T-helper 1 cell (primary cell): ENCODE measurements at places on chromosomes 11 and 22.

DNA sequence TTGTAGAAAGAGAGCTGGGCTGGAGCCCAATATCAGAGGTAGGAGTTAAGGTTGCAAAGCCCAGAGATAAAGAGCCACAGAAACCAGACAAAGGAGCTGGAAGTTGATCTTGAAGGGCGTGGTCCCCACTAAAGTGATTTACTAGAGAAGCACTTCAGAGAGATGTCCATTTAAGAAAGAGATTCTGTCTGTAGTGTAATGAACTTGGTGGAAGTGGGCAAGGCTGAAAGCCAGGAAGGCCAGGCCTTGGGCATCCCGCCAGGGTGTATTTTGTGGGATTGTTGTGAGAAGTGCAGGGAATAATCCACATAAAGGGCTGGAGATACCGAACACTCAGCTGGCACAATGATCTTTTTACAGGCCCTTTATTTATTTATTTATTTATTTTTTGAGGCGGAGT lies 1398.8 kb downstream of the TBC1D22A start:
- DNase-seq: no peak

GRCh38 chr11:68022531-68022930 lies 8.0 kb upstream of the NDUFS8 start:
- DNase-seq: no peak

GRCh38 chr11:8081591-8082250 lies 710 bp downstream of the TUB start:
- no peak for DNase-seq

- no peak for DNase-seq
These were observed 66.7 kb downstream of the SYN3 start for GRCh38 chr22:32991353-32992101.

DNA sequence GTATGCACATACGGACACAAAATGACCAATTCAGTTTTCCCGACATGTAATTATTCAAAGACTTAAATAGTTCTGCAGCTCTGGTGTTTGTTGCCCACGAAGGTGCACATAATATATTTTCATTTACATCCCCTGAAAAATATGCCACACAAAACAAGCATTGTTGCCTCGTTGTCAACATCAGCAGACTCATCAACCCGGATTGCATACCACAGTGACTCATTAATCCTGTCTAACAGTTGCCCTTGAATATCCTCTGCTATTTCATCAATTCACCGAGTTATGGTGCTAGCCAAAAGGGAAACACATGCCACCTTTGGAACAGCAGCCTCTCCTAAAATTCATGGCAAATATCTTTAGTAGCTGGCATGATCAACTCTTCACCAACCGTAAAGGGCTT lies 582.2 kb downstream of the LRRC4C start:
- DNase-seq: no peak

DNA sequence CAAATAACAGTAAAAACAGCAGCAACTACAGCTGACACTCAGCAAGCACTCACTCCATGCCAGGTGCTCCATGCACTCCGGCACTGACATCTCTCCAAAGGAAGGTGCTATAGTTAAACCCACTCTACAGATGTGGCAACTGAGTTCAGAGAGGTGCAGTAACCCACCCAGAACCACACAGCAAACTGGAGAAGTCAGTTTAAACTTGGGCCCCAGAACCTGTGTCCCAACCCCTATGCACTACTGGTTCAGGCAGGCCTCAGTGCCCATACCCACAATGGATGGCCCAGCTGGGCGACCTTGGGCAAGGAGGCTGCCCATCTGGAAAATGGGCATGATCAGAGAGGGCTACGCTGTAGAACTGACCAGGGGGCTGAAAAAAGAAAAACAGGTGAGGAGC lies 26.4 kb upstream of the TCF20 start:
- DNase-seq: no peak

DNA sequence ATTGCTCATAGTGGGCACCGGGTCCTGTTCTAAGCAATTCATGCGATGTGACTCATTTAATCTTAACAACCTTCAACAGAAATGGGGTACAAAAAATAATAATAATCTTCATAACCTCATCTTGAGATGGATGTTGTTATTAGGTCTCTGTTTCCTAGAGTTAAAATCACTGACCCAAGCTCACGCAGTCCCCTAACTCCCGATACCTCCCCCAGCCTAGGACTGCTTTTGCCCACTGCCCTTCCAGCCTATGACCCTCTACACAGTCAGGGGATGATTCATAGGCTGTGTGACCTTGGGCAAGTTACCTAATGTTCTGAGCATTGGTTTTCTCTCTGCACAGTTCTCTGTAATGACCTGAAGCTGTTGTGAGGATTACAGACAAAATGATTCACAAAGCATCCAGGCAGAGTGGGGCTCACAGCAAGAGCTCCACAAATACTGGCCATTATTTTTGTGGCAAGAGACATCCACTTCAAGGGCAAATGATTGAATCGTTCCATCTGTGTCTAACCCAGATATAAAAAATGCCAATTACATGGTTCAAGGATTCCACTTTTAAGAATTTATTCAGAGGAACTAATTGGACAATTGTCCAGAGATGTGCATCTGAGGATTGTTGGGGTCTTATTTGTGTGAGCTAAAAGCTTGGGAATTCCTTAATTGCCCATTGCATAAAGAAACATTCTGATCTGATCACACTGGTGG lies 20.0 kb downstream of the MTFP1 start:
- no peak for DNase-seq

DNA sequence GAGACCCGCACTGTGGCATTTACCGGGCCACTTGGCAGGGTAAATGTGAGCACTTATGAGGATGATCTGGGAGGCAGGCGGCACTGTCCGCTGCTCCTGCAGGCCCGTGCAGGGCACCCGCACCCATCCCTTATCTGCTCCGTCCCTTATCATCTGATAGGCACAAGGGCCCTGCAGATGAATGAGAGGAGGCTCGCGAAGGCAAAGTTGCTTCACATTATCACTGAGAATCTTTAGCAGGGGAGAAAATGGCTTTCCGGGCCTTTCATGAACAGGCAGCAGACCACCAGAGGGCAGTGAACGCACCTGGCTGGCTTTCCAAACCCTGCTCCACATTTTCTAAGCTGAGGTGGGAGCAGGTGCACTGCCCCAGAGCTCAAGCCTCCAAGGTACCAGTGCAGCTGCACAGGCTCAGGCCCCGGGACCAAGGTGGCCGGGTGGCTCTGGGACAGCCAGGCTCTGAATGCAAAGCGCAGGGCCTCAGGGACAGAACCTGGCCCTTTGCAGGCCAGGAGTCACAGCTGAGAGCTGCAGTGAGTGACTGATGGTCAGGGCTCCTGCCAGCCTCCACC lies 165.6 kb downstream of the SHANK2 start:
- DNase-seq: no peak

GRCh38 chr11:126640186-126640585 lies 284.7 kb downstream of the ST3GAL4 start:
- DNase-seq: no peak

GRCh38 chr11:122226810-122227379 lies 110.9 kb upstream of the BLID start:
- DNase-seq: no peak

- DNase-seq: no peak
These were observed 81.3 kb downstream of the PHF21A start for GRCh38 chr11:46039990-46040389.

DNA sequence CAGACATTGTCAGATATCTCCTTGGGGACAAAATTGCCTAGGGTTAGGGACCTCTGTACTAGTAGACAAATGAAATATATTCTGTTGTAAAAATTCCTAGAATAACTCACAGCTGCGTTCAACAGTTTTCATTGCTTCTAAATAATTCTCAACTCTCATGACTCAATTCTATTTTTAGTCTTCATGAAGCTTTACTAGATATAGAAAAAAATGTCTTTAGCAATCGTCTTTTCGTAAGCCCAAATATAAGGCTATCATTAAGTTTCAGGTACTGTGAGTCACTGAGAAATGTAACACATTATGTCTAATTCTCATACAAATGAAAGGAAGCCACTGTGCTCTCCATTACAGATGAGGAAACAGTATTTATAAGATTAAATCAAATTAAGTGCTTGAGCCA lies 6.4 kb downstream of the MMP12 start:
- DNase-seq: no peak

GRCh38 chr11:83070044-83070701 lies 1.5 kb downstream of the RAB30 start:
- no peak for DNase-seq

DNA sequence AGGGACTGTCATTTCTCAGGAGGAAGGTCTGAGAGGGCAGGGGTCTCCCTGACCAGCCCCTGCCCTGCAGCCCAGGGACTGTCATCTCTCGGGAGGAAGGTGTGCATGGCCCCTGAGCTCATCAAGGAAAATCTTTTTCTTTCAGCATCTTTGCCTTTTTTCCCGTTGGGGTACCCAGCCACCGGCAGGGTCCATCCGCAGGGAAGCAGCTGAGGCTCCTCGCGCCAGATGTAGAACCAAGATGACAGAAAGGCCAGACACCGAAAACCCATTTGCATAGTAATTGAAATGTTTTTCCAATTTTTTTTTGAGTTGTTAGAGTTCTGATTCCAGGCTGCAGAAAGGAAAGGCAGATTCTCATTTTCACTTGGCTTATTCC lies 613.9 kb downstream of the TBC1D22A start:
- no peak for DNase-seq

GRCh38 chr11:95796501-95796900 lies 6.2 kb downstream of the CEP57 start:
- DNase-seq: no peak

DNA sequence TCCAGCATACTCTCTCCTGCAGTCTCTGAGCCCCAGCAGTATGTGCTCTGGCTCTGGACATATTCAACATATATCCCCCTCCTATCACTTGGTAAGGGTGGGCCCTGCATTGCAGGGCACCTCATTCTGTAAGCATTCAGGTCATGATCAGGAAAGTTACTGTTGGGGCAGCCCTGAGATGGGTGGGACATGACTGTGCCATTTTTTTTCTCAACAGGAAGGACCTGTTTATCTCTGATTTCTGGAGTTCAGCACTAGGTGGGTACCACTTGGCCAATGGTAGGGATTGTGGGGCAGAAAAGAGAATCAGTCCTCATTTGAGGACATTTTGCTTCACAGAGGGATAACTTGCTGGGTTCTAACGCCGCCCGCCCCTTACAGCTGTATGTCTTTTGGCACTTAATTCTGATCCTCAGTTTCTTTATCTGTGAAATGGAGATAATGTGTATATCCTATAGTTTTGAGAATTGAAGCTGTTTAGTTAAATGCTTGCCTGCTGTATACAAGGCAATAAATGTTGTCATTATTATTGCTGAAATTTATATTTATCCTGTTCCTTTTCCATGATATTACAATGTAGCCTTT lies 2.2 kb downstream of the SRRD start:
- DNase-seq: no peak

GRCh38 chr11:121596195-121597155 lies 143.7 kb upstream of the SORL1-AS1 start:
- DNase-seq: no peak

- no peak for DNase-seq
These were observed 4.0 kb upstream of the PLAAT5 start for GRCh38 chr11:63494975-63495374.
